ENCODE measurements at places on chromosomes 12 and 14.

DNA sequence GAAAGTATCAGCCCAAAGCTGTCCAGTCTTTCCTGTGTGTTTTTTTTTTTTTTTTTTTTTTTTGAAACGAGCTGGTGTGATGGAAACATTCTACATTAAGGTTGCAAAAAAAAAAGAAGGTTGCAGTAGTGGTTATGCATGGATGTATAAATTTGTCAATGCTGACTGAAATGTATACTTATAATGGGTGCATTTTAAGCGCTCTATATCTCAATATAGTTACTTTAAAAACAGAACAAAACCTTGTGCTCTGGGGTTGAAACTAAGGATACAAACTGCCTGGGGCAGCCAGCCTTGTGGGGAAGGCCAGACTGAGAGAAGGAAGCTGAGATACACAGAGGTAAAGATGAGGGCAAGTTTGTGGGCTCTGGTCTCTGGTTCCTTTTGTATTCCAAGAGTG, 87.3 kb upstream of the RMST start:
- no peak for DNase-seq

DNA sequence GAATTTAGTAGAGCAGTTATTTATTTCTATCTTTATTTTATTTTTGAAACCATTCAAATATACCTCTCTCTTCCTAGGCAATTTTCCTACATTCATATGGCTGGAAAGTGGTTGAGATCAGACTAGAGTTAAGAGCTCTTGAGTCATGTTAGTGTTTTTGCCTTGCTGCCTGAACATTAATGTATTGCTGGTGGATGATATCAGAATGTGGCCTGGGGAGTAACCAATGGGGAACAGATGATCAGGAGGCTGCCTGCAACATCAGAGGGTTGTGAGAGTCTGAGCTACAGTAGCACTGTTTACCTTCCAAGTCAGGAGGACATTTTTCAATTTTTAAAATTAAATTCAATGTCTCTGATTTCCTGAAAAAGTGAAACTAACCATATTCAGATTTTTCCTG, 166.3 kb upstream of the TRHDE start:
- no peak for DNase-seq

DNA sequence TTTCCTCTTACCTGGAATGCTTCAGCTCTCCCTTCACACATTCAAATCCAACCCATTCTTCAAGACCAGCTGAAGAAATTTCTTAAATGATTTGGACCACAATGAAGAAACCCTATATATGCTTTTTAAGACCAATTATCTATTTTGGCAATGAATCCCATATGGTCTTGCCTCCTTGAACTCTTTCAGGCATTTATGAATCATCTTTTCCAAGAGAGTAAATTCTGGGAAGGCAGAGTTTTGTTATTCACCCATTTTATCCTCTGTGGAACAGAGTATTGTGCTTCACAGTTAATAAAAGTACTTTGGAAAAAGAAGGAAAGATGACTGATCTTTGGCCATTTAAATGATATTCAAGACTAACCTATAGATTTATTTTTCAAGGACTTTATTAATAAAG, 14.0 kb downstream of the GIT2 start:
- DNase-seq, result no peak

GRCh38 chr12:27965966-27966365, 6.6 kb downstream of the PTHLH start:
- no peak for DNase-seq

DNA sequence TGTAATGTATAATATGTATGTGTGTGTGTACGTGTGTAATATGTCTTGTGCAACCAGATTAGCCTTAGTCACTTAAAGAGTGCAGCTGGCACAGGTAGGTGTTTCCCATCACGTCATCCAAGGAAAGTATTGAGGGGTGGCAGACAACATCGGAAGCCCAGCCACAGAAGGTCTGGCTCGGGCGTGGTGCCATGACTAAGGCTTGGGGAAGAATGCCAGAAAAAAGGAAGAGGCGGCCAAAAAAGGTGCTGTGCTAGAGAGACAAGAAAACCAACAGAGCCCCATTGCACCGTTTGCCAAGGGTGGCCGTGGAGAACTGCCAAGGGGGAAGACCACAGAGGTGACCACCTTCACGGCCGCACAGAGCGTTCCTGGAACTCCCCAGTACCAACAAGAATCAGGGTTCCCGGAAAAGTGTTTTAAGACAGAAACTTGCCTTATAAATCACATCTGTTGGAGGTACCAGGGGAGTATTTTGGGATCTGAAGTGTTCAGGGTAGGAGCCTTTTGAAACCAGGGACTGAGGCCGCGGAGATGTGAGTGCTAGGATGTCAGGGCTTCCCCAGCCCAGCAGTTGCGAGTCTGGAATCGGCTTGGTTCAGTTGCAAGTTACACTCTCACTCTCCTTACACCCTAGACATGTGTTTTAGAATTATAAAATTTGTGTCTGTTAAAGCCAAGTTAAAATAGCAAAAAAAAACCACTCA, 131.2 kb upstream of the DYRK2 start:
- no peak for DNase-seq

DNA sequence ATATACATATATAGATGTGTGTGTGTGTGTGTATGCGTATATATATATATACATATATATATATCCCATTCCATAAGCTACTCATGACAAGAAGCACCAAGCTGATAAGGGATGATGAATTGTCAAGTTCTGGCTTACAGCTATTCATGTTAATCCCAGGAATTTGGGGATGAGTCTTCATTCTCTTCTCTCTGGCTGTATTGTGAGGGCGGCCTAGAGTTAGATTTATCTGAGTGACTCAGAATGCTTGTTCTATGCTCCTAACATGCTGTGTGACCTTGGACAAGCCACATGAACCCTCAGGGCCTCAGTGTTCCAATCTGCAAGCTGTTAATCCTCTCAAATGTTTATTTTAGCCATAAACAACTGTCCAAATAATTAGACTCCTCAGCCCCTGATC, 749.0 kb downstream of the MED13L start:
- no peak for DNase-seq

GRCh38 chr12:21788089-21788983, 13.8 kb upstream of the KCNJ8 start:
- no peak for DNase-seq

DNA sequence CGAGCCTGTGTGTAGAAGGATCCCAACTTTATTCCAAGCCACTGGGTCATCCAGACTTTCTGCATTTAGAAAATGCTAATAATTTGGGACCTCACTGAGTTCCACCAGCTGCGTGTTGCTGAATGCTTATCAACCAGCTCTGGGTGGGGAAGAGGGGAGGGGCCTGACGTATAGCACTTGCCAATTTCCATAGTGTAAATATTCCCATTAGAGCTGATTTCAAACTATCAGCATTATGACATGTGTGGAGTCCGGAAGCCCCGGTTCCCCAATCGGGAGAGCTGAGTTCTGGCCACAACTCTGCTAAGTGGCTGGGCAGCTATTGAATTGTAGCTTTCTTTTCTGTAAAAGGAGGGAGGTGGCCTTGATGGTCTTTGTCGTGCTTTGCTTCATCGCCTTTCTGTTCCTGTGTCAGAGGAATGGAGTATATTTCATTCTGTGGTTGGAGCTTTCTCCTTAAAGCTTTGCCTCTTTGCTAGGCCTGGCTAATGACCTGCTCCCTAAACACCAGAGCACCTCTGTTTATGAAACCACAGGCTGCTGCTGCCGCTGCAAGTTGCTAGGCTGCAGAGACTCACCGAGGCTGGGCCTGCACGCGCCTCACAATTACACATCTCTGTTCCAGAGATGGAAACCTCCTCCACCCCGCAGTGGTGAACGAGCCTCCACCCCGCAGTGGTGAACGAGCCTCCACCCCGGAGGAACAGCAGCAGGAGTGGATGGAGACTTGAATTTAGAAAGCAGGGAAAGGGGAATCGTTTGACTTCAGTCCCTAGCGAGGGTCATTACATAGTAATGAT, 7.7 kb upstream of the BCL7A start:
- no peak for DNase-seq

GRCh38 chr12:52587563-52587962, 13.7 kb downstream of the KRT72 start:
- DNase-seq, result no peak

- DNase-seq, result no peak
Observed at GRCh38 chr14:61730756-61731373, 31.4 kb upstream of the SNAPC1 start.

DNA sequence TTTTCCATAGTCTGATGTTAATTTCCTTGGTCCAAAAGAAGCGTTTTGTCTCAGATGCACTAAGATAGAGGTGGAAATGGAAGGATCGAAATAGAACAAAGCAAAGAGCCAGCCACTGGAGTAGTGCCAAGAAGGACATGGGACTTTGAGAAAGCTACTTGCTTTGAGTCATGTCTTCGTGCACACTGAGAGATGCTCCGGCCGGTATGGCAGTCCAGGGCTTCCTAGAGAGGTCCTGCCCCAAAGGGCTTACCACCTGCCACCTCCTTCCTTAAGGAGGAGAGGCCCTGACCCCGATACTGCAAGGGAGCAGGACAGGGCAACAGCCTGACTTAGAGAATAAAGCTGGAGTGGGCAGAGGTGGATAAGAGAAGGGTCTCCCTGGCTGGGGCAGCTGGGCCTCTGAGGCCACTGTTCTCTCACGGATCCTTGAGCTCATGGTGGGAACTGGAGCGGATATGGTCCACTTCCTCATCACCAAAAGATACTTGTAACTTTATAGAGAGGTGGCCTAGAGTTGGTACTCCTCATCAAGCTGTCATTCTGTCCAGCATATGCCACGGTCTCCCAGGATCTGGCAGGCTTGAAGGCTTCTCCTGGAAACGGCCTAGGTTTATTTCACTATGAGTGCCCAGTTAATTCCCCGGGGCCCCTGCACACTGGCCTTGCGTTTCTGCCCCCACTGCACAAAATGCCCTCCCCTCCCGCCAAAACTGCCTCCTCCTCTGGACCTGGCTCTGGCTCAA, 57.4 kb downstream of the FOXN3 start:
- no peak for DNase-seq

GRCh38 chr14:21557084-21557901, 22.6 kb downstream of the OR10G3 start:
- DNase-seq, result peak; percentile 40

DNA sequence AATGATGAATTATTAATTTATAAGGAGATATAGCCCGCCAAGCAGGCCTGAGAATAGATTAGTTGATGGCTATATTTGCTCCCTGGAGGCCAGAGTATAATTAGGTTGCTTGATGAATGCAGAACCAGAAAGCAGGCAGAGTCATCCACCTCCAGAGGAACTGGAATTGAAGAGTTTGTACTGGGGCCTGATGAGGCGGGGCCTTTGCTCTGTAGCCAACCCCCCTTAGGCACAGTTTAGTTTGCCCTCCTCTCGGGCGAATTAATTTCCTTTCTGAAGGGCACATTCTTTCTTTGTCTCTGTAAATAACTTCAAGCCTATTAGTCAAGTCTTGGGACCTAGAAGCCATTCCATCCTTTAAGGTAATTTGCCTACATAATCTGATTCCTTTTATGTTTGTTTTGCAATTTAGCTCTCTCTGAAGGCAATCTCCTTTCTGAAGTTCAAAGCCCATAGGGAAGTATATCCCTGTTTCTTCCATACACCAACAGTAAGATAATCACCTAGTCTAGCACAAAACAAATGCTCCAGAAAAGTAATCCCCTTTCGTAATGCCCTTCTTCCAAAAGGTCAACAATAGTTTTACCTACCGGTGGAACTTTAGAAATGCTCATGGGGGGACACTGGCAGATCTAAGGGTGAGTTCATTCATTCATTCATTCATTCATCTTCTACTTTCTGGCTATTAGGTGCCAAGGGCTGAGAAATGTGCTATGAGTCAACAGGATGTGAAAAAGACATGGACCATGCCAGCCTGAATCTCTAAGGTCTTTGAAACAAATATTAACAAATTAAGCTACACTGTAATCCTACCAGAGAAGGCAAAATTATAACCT, 84.8 kb upstream of the NUDT4 start:
- DNase-seq, result no peak

- DNase-seq, result no peak
Observed at GRCh38 chr14:98070536-98070935, 1201.5 kb downstream of the BCL11B start.

GRCh38 chr14:68865542-68865941, 72.7 kb upstream of the ZFP36L1 start:
- DNase-seq, result no peak

DNA sequence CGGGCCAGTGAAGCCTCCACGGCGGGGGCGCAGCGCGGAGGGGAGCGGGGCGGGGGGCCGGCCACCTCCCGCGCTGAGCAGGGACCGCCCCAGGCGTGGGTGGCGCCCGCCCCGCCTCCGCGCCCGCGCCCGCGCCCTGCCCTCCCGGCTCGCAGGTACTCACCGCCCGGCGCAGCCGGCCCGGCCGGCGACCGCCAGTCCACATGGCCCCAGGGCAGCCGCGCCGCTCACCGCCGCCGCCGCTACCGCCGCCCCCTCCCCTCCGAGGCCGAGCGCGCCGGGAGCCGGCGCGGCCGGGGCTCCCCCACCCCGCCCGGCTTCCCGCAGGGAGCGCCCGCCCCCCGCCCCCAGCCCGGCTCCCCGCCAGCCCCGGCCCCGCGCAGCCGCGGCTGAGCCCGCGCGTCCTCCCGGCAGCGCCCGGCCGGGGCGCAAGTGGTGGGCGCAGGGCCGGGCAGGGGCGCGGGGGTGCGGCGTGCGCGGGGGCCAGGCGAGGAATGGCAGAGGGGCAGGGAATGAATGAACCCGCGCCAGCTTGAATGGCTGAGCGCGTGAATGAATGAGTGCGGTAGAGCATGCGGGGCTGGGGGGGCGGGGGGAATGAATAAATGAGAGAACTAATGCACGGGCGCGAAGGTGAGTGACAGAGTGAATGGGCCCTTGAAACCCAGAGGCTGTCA, at the start of gene BEGAIN:
TSS of gene BEGAIN (minus strand) at position 332 of the 677 bp plus-strand sequence. CDS start at position 205, 127 bp downstream.
- DNase-seq, result no peak

GRCh38 chr14:35247777-35248475, 44.3 kb upstream of the PSMA6 start:
- DNase-seq, result no peak

GRCh38 chr12:110935588-110935987, 15.2 kb upstream of the MYL2 start:
- DNase-seq, result no peak

- DNase-seq, result no peak
Observed at GRCh38 chr14:102375119-102375518, 12.4 kb downstream of the TECPR2 start.

GRCh38 chr12:98999559-98999958, 354.5 kb downstream of the APAF1 start:
- no peak for DNase-seq

- DNase-seq, result no peak
Observed at GRCh38 chr12:95322326-95322725, 104.7 kb downstream of the VEZT start.
